ENCODE measurements at places on chromosomes 12 and 14.

DNA sequence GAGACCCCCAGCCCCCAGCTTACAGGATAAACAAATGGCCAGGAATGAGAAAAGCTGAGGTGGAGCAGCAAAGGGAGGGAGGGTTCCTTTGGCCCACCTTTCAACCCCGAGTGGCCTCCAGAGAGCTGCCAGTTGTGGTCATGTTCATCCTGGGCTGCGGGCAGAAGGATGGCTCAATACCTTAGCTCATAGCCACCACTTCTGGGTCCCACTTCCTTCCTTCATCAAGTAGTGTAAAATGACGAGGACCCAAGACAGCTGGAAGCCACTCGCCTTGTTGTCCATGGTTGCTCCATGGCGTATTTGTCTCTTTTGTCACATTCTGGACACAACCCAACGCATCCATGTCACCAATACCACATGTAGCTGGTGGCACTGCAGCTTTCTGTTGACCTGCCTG lies 24.2 kb downstream of the CRACR2A start:
- DNase-seq: no peak

DNA sequence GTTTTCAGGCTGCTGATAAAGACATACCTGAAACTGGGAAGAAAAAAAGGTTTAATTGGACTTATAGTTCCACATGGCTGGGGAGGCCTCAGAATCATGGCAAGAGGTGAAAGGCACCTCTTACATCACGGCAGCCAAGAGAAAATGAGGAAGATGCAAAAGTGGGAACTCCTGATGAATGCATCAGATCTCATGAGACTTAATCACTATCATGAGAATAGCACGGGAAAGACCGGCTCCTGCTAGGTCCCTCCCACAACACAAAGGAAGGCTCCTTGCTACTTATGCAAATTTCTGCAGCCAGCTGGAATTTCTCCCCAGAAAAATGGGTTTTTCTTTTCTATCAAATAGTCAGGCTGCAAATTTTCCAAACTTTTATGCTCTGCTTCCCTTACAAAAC lies 174.1 kb upstream of the RMST start:
- no peak for DNase-seq

- peak; percentile 64 for DNase-seq
Measured at GRCh38 chr12:91189516-91189915, 6.9 kb upstream of the DCN start.

DNA sequence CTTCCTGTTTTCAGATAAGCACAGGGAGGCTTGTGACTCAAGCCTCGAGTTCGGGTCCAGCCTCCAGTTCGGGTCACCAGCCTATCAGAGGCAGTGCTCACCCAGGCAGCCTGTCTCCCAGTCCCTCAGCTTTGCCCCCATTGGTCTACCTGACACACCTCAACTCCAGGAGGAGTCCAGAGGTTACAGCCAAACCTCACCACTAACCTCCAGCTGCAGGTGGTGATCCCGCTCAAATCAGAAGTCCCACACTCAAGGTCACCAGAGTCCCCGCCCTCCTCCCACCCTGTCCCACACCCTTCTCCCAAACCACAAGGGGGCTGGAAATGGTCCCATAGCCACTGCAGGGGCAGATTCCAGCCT lies 42.1 kb downstream of the KDM2B start:
- DNase-seq: no peak

DNA sequence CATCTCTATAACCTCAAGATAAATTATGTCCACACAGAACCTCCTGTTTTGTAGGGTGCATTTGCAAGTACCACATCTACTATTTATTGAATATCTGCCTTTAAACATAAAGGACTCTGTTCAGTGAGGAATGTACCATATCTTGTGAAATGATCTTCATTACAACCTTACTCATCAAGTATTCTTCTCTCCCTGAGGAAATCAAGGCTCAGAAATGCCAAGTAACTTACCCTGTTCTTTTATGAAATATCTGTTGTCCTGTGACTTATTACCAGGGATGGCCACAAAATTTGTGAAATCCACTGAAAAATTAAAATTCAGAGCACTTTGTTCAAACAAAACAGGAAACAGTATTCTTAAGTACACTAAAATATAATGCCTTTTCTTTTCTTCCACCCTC lies 366.7 kb downstream of the GALC start:
- no peak for DNase-seq
